ENCODE measurements at places on chromosomes 16 and 17.

GRCh38 chr17:55340686-55341085 is 75.9 kb downstream of the HLF start:
- DNase-seq = no peak

DNA sequence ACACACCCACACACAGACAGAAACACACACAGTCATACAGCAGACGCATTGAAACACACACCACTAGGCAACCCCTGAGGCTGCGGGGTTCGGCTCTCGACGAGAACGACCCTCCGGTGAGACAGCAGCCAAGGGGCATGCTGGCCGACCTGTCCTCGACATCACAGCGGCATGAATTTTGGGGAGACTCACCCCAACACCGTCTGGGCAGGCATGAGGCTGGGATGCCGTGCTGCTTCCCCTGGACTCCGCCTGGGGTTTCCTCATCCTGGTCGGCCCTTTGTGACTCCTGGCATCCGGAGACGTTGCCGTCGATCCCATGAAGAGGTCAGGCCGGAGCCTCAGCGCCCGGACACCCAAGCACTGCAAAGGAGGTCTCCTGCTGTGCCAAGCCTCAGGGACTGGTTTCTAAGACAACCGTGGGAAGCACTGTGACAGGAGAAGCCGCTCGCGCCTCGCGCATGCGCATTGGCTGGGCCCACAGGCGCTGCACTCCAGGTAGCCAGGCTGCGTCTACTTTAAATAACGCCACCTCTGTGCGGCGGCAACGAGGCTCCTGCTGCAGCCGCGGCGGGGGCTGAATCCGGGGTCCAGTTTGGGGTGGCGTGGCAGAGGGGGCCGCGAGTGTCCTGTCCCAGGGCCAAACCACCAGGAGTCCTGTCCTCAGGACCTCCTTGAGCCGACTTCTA is 13.8 kb upstream of the KCNJ18 start:
- DNase-seq = no peak

GRCh38 chr17:74649909-74650308 is 26.4 kb upstream of the CD300E start:
- no peak for DNase-seq

- peak; percentile 48 for DNase-seq
These were observed 696.9 kb downstream of the WWOX start for GRCh38 chr16:78796221-78796866.

DNA sequence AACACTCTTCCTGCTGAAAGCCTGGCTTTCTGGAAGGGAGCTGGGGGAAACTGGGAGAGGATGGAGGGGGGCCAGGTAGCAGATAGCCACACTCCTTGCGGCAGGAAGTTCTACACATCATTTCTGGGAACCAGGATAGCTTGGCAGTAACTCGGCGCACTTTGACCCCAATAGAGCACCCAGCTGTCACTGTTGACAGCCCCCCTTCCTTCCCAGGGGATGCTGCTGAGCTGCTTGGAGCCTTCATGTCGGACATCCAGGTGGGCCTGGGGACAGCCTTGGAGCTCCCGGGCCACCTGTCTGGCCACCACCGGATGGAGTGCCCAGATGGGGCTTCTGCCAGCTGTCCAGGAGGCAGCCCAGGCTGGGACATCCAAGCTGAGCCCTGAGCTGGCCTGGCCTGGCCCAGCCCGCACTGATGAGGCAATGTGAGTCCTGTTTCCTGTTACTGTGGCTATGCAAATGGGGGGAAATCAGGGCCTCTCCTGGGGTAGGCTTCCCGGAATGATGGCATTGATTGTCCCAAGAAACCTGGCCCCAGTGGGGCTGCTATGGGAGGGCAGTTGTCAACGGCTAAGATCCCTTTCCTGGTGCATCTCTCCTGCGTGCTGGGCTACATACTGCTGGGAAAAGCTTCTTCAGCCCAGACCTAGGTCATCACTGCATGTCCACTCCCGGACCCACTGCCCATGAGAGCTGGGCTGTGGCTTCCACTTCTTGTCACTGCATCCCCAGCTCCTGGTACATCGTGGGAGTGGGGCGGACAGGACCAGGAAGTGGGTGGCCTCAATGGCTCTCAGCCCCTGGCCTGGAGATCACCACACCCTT is 50.0 kb downstream of the SOCS1 start:
- DNase-seq = no peak

- no peak for DNase-seq
These were observed 11.3 kb upstream of the MAPT start for GRCh38 chr17:45883063-45883462.

DNA sequence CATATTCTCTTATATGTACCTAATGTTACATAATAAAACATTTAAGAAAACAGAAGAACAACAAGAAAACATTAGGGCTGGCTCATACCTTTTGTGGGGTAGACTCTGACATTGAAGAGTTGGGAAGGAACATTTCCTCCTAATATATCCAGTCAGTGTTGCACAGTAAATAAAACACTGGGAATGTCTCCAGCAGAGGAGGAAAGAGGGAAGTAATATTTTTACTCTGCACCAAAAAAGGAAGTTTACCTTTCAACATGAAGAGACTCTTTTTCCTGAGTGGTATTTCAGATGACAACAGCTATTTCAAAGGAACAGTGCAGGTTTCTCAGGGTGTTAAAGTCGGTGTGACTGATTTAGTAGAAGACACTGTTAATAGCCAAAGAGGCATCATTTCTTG is 31.9 kb downstream of the EPN2 start:
- no peak for DNase-seq

- DNase-seq = peak; percentile 67
These were observed 677 bp downstream of the CBX1 start for GRCh38 chr17:48100591-48101011.

- peak; percentile 84 for DNase-seq
These were observed 151.8 kb downstream of the PITPNC1 start for GRCh38 chr17:67528751-67529436.

- peak; percentile 87 for DNase-seq
These were observed 40.3 kb upstream of the MRPS23 start for GRCh38 chr17:57889892-57890856.

DNA sequence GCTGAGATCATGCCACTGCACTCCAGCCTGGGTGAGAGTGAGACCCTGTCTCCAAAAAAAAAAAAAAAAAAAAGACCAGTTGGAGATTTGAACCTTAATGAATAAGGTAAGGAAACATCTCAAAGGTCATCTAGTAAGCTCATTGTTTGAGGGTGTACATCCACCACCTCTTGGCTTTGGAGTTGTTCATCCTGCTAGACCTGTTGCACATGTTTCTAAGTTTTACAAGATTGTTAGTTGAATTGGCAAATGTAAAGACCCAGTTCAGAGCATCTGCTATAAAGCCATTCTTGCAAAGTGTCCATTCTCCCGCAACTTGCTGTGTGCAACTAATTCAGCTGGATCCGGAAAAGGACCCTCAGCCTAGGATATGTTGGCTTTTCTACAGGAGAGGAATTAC is 1.5 kb downstream of the PSMD7 start:
- DNase-seq = no peak

DNA sequence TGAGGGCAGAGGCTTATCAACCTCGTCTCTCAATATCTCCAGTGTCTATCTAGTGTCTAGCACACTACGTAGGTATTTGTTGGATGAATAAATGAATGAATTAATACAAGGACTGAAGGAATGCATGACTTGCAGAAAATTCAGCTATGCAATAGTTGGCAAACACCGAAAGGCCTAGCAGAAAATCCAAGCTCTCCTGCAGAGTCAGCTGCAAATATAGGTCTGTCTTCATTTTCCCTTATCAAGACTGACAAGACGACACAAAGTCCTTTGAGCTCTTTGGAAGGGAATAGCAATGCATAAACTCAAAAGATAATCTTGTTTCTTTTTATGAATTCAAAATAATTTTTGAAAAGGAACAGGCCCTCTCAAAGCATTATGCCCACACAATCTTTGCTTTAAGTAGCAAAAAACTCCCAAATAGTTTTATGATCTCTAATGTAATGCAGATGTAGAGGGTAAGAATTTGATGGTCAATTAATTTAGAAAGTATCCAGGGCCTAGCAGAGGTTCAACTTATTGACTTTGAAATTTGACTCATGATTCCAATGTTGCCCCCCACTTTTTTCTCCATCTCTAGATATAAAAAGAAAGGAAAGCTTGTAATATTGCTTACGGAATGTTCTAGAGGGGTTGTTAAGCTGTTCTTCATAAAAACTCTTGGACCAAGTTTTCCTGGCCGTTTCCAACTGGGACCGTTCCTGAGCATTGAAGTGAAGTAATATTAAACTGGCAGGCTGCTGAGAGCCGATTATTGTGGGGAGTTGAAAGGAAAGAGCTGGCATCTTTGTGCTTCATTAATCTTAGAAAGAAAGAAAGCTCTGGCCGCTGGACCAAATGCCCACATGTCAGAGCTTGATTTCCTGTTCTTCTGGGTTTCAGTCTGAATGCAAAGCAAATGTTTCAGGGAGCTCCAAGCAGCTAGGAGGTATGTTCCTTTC is 227.3 kb downstream of the HS3ST3A1 start:
- DNase-seq = no peak

DNA sequence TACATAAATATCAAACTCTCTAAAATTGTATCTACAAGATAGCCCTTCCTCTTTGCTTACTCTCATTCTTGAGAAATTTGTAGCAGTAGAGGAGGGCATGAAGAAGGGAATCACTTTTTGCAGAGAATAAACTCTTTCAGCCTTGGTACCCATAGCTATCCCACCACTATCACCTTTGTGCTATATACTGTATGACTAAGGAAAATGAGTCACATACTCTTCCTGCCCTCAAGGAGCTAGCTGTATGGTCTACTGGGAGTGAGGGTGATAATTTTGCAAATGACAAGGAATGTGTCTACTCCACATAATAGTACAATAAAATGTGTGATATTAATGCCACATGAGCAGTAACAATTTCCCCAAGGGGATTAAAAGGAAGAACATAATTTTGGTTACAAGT is 184.6 kb upstream of the WSB1 start:
- DNase-seq = no peak

- no peak for DNase-seq
These were observed 34.5 kb downstream of the USP7 start for GRCh38 chr16:8929086-8929748.

- no peak for DNase-seq
These were observed 119.4 kb downstream of the KCNJ2 start for GRCh38 chr17:70288540-70289290.

DNA sequence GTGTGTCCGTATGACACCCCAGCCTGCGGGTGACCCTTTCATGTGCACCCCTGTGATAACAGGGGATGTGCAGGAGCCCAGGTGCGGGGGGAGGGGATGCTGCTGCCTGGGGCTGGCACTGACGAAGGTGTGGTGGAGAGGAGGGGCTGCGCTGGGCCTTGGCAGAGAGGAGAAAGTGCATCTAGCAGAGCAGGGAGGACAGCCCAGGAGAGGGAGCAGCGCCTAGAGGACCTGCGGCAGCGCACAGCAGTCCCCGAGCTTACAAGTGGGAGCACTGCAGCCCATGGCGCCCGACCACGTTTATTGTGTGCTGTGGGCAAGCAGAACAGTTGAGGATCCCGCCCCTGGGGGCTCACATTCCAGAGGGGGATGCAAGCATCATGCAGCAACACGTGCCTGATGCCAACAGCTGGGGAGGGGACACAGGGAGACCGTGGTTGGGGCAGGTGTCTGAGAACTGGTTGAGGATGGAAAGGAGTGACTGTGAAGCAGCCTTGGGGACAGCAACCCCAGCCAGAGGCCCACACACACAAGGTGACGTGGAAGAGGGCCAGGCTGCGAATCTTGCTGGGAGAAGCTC is 10.9 kb upstream of the SLC7A5 start:
- no peak for DNase-seq

DNA sequence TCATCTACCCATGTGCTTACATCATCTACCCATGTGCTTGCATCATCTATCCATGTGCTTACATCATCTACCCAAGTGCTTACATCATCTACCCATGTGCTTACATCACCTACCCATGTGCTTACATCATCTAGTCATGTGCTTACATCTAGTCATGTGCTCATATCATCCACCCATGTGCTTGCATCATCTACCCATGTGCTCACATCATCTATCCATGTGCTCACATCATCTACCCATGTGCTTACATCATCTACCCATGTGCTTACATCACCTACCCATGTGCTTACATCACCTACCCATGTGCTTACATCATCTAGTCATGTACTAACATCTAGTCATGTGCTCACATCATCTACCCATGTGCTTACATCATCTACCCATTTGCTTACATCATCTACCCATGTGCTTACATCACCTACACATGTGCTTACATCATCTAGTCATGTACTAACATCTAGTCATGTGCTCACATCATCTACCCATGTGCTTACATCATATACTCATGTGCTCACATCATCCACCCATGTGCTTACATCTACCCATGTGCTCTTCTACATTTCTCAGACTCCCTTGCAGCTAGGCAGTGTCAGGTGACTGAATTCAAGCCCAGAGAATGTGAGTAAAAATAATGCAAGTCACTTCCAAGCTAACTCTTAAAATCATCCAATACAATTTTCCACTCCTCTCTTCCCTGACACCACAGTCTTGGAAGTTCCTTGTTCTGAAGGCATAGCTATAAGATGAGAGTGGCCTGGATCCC is 196.8 kb downstream of the CBLN1 start:
- no peak for DNase-seq

DNA sequence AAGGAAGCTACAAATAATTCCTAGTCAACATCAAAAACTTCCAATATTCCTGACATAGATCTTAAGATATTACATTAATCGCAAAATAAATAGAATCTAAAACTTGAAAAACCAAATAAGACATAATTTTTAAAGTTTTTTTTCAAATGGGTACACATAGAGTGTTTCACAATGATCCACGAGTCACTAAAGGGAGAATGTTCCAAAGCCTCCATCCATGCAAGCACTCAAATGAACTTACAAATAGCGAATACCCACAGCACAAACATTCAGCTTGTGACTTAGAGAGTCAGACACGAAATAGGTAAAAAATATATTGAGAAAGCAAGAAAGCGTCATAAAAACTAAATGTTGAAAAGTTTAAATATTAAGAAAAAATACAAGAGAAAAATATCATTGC is 65.7 kb downstream of the CEP112 start:
- DNase-seq = no peak

- no peak for DNase-seq
These were observed 39.6 kb upstream of the USP7 start for GRCh38 chr16:9003322-9003721.

- no peak for DNase-seq
These were observed 511.3 kb upstream of the HSBP1 start for GRCh38 chr16:83296505-83296904.

DNA sequence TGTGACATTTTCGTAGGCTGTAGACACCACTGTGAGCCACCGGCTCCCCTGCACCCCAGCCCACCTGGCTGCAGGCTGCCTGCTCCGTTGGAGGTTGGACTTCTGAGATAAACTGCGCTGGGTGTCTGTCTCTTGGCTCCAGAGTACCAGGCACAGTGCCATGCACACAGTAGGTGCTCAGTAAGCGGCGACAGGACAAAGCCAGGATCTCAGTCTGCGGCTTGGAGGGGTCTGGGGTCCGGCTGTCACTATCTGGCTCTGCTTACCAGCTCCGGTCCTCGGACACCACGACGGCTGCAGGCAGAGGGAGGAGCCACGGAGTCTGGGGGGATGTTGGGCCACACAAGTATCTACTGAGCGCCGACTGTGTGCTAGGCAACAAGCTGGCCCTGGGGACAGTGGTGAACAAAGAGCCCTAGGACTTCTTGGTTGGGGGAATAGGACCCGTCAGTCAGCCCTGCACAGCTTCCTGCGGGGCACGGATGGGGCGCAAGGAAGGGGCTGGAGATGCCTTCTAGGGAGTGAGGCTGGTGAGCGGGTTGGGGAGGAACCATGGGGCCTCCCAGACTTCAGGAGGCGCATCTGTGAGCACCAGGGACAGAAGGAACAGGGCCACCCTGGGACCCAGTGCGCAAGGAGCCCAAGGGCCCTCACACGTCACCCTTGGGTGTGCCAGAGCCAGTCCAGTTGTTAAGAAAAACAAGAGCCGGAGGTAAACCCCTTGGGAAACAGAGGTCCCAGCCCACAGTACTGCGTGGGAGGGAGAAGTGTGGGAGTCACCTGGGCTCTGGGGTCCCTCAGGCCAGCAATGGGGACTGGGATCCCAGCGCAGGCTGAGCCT is 17.3 kb downstream of the JPH3 start:
- no peak for DNase-seq

Measured in RWPE1 (cell line).